ENCODE measurements at places on chromosomes 2 and 18. TPM values are rescaled to one million over a fixed set of nuclear protein-coding genes. Genes with fewer than 3 reads are reported as not detected.

SERPINB13 gene
- not detected for total RNA-seq

FARSB gene
- 15.8 TPM for total RNA-seq

AMER3 gene
- total RNA-seq, result not detected

PLB1 gene
- total RNA-seq, result 0.64 TPM

DYSF gene
- total RNA-seq, result 68.8 TPM

HK2 gene
- total RNA-seq, result 13.8 TPM

GRCh38 chr2:147430408-147430807, 414.4 kb upstream of the ACVR2A start:
- H3K27ac ChIP-seq, result no peak overlapping the region
- no peak for DNase-seq
- no peaks in the 10 kb centered on the region for H3K27me3 ChIP-seq
- H3K36me3 ChIP-seq, result no peaks in the 10 kb centered on the region
- H3K4me3 ChIP-seq, result no peak overlapping the region

- no peaks in the 10 kb centered on the region for H3K27me3 ChIP-seq
- no peak for DNase-seq
- H3K36me3 ChIP-seq, result no peaks in the 10 kb centered on the region
- no peak overlapping the region for H3K4me3 ChIP-seq
- H3K4me1 ChIP-seq, result no peaks in the 10 kb centered on the region
- H3K27ac ChIP-seq, result no peak overlapping the region
Measured at GRCh38 chr2:138476940-138477339, 24.6 kb upstream of the SPOPL start.

GRCh38 chr18:75123113-75123512, 85.8 kb downstream of the PTGR3 start:
- H3K27ac ChIP-seq, result no peak overlapping the region
- DNase-seq, result peak; percentile 74
- H3K27me3 ChIP-seq, result peaks cover 3% of the 10 kb centered on the region
- H3K4me1 ChIP-seq, result peaks cover 8% of the 10 kb centered on the region

GRCh38 chr18:41849632-41850031, 105.4 kb upstream of the PIK3C3 start:
- H3K27me3 ChIP-seq, result peaks cover 37% of the 10 kb centered on the region
- H3K27ac ChIP-seq, result no peak overlapping the region
- no peak for DNase-seq
- no peaks in the 10 kb centered on the region for H3K36me3 ChIP-seq
- no peak overlapping the region for H3K4me3 ChIP-seq

GRCh38 chr18:12975488-12975887, 15.7 kb upstream of the CEP192 start:
- no peaks in the 10 kb centered on the region for H3K27me3 ChIP-seq
- DNase-seq, result no peak
- peaks cover 37% of the 10 kb centered on the region for H3K36me3 ChIP-seq
- no peak overlapping the region for H3K27ac ChIP-seq
- peaks cover 4% of the 10 kb centered on the region for H3K4me1 ChIP-seq

DNA sequence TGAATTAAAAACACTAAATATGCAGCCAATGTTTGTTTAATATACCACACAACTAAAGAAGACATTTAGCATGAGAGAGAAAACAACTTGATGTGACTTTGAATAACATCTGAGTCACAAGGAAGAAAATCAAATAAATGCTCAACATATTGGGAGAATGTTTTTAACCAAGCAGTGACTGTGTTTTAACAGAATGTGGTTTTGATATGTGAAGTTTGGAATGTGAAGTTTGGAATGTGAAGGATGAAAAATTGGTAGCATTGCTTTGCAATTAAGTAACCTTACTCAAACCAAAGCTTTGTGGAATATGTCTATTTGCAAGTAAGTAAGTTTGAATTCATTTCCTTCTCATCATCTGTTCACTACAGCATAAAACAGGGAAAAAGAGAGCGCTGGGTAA, 128.2 kb upstream of the DNAJC10 start:
- H3K4me3 ChIP-seq, result no peak overlapping the region
- peaks cover 39% of the 10 kb centered on the region for H3K4me1 ChIP-seq
- peaks cover 1% of the 10 kb centered on the region for H3K36me3 ChIP-seq
- H3K27ac ChIP-seq, result peak overlapping the region; percentile 85
- H3K27me3 ChIP-seq, result no peaks in the 10 kb centered on the region

DNA sequence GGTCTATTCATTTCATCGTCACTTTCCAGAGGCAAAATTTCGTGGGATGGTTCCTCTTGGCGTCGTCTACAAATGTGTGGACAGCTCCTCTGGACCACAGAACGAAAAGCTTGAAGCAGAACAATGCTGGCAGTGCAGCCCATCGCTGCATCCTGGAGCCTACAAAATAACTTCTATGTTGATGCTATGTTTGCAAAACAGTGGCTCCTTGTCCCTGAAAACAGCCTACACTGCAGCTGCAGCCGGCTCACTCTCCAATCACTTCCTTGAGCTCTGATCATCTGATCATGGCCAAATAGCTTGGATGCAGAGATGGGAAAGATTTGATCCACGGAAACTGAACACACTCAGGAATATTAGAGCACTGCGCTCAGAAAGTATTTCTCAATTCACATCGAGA, 60.0 kb downstream of the DOCK10 start:
- H3K4me1 ChIP-seq, result peaks cover 38% of the 10 kb centered on the region
- H3K27ac ChIP-seq, result peak overlapping the region; percentile 94
- DNase-seq, result no peak
- no peaks in the 10 kb centered on the region for H3K36me3 ChIP-seq
- no peaks in the 10 kb centered on the region for H3K27me3 ChIP-seq

- DNase-seq, result no peak
- no peaks in the 10 kb centered on the region for H3K27me3 ChIP-seq
- H3K27ac ChIP-seq, result no peak overlapping the region
- no peaks in the 10 kb centered on the region for H3K4me1 ChIP-seq
- H3K4me3 ChIP-seq, result no peak overlapping the region
Measured at GRCh38 chr2:165699946-165700345, 94.1 kb downstream of the GALNT3 start.

DNA sequence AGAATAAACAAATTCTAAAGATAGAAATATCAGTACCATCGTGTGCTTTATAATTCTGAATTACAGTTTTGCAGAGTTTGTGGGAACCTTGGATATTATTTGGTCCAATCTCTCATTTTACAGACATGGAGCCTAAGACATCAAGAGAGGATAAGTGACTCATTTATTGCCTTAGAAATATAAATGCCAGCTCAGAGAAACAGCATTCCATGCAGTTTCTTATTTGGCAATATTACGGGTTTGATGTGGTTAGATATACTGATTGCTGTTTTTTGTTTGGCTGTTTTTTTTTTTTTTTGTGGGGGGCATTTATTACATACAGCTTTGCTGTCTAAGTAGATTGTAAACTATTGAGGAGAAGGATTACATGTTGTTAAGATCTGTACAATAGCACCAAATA, 1241.1 kb upstream of the LRRTM1 start:
- no peaks in the 10 kb centered on the region for H3K4me1 ChIP-seq
- no peak for DNase-seq
- no peaks in the 10 kb centered on the region for H3K27me3 ChIP-seq
- no peaks in the 10 kb centered on the region for H3K36me3 ChIP-seq
- H3K4me3 ChIP-seq, result no peak overlapping the region

DNA sequence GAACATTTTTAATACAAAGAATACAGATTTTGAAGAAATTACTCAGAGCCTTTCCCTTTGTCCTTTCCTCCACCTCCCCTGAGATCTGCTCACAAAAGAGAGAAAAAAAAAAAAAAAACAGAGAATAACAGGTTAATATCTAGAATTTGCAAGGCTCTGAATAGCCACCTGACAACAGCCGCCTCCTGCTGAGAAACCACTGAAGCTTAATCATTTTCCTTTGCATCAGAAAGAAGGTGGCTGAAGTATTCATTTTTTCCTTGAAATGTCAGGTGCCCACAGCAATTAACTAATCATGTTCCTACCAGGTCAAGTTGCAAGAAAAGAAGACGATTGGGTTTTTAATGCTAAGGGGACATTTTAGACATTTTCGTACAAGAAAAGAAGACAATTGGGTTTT, 21.2 kb downstream of the CNTNAP5 start:
- no peak overlapping the region for H3K27ac ChIP-seq
- no peaks in the 10 kb centered on the region for H3K4me1 ChIP-seq
- no peak overlapping the region for H3K4me3 ChIP-seq
- no peaks in the 10 kb centered on the region for H3K36me3 ChIP-seq
- DNase-seq, result no peak

DNA sequence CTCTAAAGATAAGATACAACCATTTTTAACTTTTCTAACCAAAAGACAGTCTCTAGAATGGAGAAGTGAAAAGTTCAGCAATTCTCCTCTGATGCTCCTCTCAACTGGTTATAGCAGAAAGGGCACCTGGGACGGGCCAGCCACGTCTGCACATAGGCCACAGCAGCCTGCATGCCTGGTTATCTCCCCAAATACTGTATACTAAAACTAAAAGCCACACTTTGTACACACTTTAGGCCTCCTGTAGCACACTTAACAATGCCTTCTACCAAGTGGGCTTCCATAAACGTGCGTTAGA, 179.1 kb downstream of the ANKRD44 start:
- no peak overlapping the region for H3K4me3 ChIP-seq
- no peak for DNase-seq
- H3K27ac ChIP-seq, result no peak overlapping the region

DNA sequence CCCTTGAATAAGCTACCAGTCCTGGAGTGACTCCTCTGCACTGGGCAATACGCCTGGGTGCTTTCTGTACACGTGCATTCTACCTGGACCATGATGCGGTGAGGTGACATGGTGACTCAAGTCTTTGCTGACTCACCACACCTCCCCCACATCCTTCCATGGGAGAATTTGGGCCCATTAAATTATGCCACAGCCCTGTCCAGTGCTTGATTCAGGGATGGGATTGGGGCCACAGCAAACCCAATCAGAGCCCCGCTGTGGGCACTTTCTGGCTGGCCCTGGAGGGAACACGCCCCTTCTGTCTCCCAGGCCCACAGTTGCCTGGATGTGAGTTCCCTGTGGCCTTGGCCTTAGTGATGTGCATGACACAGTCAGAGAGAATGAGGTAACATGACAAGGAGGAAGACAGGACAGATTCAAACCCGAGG, 86.9 kb downstream of the LRRC30 start:
- H3K36me3 ChIP-seq, result no peaks in the 10 kb centered on the region
- no peaks in the 10 kb centered on the region for H3K4me1 ChIP-seq
- peaks cover 12% of the 10 kb centered on the region for H3K27me3 ChIP-seq
- peak; percentile 64 for DNase-seq

GRCh38 chr18:46563317-46563716, 93.7 kb downstream of the LOXHD1 start:
- H3K4me1 ChIP-seq, result no peaks in the 10 kb centered on the region
- H3K4me3 ChIP-seq, result no peak overlapping the region
- peak; percentile 11 for DNase-seq
- H3K36me3 ChIP-seq, result no peaks in the 10 kb centered on the region

DNA sequence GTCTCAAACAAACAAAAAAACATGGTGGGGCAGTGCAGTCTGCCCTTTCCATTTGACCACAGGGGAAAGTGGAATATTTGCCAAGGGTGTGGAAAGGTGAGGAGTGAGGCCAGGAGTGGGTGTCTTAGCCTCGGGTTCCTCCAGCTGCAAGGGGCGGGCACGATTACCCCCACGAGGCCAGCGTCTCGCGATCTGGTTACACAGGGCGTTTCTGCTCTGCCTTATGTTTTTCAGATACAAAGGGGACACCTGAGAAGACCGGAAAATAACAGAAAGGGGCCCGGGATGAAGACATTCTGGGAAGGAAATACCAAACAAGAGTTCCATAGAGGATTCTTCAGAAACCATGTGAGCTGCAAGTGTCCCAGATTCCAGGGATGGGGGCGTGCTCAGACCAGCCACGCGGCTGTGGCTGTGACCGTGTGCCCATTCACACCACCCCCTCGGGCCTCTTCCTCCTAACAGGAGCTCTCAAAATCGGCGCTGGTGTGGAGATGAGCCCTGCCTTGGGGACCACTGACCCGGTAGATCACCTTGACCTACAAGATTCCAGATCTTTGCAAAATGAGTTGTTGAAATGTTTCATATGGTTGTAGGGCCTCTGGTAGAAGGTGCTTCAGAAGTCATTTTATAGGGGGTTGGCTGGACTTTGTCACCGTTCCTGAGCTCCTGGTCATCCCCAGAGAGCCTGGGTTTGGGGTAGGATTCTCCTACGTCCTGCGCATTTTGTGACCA, 34.2 kb downstream of the FAM178B start:
- H3K4me1 ChIP-seq, result peaks cover 2% of the 10 kb centered on the region
- H3K4me3 ChIP-seq, result no peak overlapping the region
- no peaks in the 10 kb centered on the region for H3K36me3 ChIP-seq
- no peak for DNase-seq
- no peak overlapping the region for H3K27ac ChIP-seq

DNA sequence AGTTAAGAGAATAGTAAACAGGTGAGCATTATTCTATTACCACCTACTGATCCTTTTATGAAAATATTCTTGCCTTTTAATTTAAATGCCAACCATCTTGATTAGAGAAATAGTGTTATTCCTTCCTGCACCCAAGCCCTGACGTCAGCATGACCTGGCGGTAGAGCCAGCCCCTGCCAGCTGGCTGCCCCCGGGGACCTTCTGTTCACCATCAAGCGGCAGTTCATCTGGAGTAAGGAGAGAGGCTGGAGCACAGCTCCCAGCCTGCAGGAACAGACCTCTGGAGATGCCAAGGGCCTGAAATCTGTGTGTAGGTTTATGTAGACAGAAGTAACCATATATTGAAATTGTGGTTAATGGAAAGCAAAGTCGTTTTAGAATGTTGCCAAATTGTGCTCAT, 171.8 kb downstream of the GBX2 start:
- peaks cover 13% of the 10 kb centered on the region for H3K36me3 ChIP-seq
- no peak overlapping the region for H3K4me3 ChIP-seq
- H3K27me3 ChIP-seq, result no peaks in the 10 kb centered on the region
- H3K27ac ChIP-seq, result no peak overlapping the region

GRCh38 chr18:3114451-3114850, 101.5 kb upstream of the LPIN2 start:
- DNase-seq, result no peak
- no peaks in the 10 kb centered on the region for H3K27me3 ChIP-seq
- peaks cover 6% of the 10 kb centered on the region for H3K4me1 ChIP-seq
- no peak overlapping the region for H3K27ac ChIP-seq
- no peak overlapping the region for H3K4me3 ChIP-seq

GRCh38 chr18:4357579-4357978, 97.5 kb downstream of the DLGAP1 start:
- no peak for DNase-seq
- H3K27me3 ChIP-seq, result no peaks in the 10 kb centered on the region
- no peak overlapping the region for H3K27ac ChIP-seq
- no peaks in the 10 kb centered on the region for H3K4me1 ChIP-seq
- H3K4me3 ChIP-seq, result no peak overlapping the region

GRCh38 chr2:113138428-113139322, 11.3 kb downstream of the IL1RN start:
- H3K36me3 ChIP-seq, result no peaks in the 10 kb centered on the region
- H3K4me1 ChIP-seq, result no peaks in the 10 kb centered on the region
- peaks cover 32% of the 10 kb centered on the region for H3K27me3 ChIP-seq
- no peak overlapping the region for H3K27ac ChIP-seq
- no peak overlapping the region for H3K4me3 ChIP-seq

- H3K4me1 ChIP-seq, result no peaks in the 10 kb centered on the region
- no peaks in the 10 kb centered on the region for H3K36me3 ChIP-seq
- H3K27ac ChIP-seq, result no peak overlapping the region
Measured at GRCh38 chr2:161954103-161954502, 119.9 kb downstream of the DPP4 start.

Measured in osteocyte (in vitro differentiated cells).